ENCODE measurements at places on chromosomes 7 and 10.
A peak's percentile ranks its signal among the peaks of the same experiment; 100 is the strongest.

GRCh38 chr7:21128062-21128817, 299.6 kb upstream of the SP4 start:
- DNase-seq: no peak

DNA sequence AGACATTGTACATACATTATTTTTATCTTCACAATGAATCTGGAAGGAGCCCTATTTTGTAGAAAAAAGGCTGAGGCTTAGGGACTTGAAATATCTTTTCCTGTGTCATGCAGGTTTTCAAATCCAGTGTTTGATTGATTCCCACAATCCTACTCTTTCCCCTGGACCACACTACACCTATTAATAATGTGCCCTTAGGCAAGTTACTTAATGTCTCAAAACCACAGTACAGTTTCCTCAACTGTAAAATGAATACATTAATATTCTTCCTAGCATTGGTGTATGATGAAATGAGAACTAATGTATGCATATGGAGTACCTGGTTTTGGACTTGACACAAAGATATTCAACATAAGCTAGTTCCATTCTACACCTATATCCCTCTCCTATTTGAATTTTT, 313.3 kb upstream of the SP8 start:
- no peak for DNase-seq

DNA sequence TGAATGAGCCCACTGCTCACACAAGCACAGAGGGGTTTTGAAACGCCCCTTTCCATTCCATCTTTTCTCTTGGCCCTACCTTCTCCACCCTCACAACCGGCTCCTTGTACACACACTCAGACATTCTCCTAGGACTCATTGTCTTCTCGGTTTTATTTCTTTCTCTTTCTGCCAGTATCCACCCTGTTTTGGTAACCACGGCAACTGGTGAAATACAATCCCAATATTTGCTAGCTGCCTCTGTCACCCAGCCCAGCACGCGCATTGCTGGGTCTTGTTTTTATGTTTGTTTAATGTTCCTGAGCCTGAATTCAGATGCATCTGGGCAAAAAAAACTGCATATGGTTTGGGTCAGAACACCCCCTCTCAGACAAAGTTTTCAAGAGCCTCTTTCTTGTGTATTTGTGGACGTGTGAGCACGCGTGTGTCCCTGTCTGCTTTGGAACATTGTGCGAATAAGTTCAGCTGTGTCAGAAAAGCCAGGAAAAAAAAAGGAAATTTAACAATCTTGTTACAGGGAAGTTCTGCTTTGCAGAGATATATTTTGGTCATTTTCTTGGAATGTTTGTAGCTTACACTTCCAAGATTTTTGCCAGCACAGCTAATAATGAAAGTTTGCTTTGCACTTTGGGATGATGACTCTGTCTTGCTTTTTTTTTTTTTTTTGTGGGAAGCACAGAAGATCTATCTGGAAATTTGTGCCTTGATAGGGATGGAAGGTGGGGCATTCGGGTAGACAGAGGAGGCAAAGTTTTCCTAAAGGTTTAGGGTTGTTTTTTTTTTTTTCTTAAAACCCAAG, 225.9 kb downstream of the TRIL start:
- DNase-seq: no peak

- peak; percentile 35 for DNase-seq
Measured at GRCh38 chr10:11612021-11613001, 861 bp upstream of the USP6NL start.

DNA sequence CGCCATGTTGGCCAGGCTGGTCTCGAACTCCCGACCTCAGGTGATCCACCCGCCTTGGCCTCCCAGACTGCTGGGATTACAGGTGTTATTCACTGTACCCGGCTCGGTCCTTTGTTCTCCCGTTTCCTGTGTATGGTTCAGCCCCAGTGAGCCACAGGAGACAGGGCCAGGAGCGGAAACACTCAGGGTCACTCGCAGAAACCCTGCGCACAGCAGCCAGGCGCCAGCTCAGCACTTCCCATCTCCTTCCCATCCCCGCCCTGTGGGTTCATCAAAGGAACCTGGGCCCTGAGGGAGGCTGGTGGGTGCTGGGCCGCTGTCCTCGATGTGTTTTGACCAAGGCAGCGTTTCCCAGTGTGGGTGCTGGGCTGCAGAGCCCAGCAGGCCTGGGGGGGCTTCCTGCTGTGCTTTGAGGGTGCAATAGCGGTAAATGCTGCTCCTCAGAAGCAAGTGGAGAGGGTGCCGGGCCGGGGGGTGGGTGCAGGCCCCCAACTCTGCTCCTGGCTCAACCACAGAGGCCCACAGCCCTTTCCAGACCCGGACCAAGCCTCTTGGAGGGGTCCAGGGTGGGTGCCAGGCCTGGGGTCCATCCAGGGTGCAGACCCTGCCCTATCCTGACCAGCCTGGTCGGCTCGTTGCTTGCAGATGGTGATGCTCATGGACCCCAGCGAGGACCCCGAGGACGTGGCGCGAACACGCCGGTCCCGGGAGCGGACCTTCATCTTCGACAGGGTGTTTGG, 15.3 kb upstream of the CHST12 start:
- no peak for DNase-seq

DNA sequence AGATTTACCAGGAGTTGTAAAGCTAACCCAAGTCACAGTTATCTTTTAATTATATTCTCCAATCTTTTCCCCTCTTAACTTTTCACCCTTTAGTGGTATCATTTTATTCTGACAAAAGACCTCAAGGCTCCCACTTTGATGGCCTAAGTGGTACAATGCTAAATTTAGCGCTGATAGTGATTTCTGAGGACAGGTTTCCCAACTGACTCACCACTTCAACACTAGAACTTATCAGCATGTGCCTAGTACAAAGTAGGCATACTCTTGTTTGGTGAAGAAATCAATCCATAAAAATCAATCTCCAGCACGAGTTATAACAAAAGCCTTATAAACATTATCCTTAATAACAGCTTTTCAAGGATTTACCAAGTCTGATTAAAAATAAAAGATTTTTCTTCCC, 7.5 kb downstream of the SNX13 start:
- no peak for DNase-seq

DNA sequence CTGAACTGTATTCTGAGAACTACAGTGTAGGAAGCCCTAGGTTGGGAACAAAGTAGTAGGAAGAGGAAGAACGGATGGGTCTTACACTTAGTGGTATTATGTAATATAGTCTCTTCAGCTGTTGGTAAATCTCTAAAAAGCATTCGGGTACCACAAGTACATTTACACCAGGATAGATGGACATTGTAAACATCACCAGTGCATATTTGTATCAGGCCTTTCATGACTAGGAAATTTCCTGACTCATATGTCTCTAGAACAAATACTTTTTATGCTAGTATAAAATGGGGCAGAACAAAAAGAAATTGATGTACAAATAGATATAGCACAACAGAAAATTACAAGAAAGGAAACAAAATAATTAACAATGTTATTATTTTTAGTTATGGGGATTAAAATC, 21.5 kb upstream of the OR6B1 start:
- no peak for DNase-seq

DNA sequence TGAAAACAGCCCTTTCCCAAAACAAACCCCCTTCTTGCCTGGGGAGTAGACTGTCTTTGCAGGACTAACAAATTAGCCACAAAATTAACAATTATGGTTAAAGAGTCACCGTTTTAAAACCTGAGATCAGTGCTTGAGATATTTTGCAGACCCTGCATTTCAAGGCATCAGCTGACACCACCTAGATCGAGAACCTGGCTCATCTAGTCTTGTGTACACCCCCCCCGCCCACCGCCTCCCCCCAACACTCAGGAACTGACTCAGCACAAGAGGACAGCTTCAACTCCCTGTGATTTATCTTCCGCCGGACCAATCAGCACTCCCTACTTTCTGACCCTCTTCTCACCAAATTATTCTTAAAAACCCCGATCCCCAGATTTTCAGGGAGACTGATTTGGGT, 737.1 kb downstream of the PHTF2 start:
- no peak for DNase-seq
